ENCODE measurements at places on chromosomes 5 and 9.

- DNase-seq: no peak
Observed at GRCh38 chr5:167064198-167064776, 1227.2 kb upstream of the WWC1 start.

GRCh38 chr5:175129121-175129520 is 314.9 kb downstream of the DRD1 start:
- DNase-seq: no peak

DNA sequence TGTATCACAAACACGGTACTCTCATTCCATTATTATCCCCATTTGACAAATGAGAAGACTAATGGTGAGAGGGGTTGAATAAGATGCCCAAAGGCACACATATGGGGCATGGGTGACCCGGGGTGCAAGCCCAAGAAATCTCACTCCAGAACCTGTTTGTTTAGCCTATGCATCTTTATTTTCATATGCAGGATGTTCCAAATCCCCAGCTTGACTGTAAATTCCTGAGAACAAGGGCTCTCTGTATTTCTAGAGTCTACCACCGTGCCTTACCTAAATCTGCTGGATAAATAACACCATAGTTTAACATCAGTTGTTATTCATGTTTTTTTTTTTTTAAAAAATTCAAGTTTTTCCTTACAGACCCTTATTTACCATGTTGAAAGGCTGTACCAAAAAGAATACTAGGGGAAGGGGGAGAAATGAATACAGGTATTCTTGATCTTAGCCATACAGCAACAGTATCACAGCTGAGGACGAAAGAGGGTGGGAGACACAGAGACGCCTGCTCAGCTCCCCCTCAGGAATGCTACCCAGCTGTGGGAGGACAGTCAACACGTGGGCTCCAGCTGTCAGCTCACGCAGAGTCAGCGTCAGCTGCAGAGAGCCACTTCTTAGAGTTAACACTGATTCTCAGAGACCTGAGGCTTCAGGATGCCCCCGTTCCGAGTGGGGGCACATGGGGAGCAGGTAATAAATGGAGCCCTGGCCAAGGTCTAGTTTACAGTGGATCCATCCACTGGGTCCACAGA is 86.6 kb downstream of the MED27 start:
- no peak for DNase-seq

- no peak for DNase-seq
Observed at GRCh38 chr5:92372766-92373165, 989.6 kb upstream of the ARRDC3 start.

- DNase-seq: no peak
Observed at GRCh38 chr5:158770506-158770905, 329.2 kb downstream of the EBF1 start.

DNA sequence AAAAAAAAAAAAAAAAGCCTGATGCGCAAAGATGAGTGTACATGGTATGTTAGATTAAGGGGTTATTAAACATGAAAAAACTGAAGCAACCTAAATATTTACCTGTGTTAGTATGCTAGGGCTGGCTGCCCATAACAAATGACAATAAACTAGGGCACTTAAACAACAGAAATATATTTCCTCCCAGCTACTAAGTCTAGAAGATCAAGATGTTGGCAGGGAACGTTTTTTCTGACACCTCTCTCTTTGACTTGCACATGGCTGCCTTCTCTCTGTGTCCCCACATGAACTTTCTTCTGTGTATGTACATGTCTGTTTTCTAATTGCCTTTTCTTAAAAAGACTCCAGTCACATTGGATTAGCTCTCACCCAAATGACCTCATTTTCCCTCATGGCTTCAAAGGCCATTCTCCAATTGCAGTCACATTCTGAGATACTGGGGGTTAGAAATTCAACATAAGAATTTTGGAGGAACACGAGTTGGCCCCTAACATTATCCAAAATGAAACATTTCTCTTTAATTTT is 694.5 kb downstream of the CDH9 start:
- no peak for DNase-seq

- DNase-seq: no peak
Observed at GRCh38 chr9:18208166-18209059, 265.5 kb upstream of the ADAMTSL1 start.

DNA sequence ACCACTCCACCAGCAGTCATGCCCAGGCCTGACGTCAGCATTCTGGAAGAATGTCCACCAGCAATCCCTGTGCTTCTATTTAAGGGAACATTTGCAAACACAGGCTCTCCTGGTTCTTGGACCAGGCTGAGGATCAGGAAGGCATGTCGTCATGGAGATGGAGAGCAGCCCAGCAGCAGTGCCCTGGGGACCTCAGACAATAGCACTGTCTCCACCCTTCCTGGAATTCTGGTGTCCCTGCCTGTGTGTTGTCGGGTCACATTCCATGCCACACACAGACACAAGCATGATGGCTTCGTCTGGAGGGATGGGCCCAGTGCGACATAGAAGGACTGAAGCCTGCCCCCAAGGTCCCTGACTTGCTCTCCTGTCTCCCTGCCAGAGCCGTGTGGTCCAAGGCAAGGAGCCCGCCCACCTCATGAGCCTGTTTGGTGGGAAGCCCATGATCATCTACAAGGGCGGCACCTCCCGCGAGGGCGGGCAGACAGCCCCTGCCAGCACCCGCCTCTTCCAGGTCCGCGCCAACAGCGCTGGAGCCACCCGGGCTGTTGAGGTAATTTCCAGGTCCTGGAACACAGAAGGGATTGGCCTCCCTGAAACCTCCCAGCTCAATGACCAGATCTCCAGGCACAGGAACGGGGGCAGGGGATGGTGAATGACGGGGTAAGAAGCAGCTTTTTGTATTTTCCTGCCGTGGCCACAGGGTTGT is 43.8 kb downstream of the STOM start:
- no peak for DNase-seq

GRCh38 chr9:14066831-14067230 is 247.1 kb downstream of the NFIB start:
- no peak for DNase-seq

GRCh38 chr5:28779161-28779754 is 1740.9 kb upstream of the CDH9 start:
- no peak for DNase-seq

- no peak for DNase-seq
Observed at GRCh38 chr5:169071-169727, 22.1 kb upstream of the LRRC14B start.

- DNase-seq: no peak
Observed at GRCh38 chr9:88169700-88170099, 31.4 kb upstream of the SPATA31C2 start.
